ENCODE measurements at places on chromosomes 3 and 15. TPM values are rescaled to one million over a fixed set of nuclear protein-coding genes. Genes with fewer than 3 reads are reported as not detected.

DNA sequence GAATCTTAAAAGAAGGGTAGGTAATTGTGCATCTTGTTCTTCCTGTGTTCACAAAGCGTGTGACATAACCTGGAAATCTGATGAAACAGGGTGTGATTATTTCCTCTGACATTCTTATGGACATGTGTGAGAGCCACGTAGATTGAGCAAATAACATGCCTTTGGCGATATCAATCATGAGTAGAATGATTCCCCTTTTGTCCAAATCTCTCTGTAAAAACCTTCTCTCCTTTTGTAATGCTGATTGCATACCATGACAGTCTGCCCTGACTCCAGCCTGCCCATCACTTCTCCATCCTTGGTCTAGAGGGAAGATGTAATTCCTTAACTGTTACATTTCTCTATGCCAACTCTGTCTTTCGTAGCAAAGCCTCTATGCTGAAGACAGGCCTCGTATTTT is 115.0 kb downstream of the IL5RA start:
- DNase-seq: no peak

DNA sequence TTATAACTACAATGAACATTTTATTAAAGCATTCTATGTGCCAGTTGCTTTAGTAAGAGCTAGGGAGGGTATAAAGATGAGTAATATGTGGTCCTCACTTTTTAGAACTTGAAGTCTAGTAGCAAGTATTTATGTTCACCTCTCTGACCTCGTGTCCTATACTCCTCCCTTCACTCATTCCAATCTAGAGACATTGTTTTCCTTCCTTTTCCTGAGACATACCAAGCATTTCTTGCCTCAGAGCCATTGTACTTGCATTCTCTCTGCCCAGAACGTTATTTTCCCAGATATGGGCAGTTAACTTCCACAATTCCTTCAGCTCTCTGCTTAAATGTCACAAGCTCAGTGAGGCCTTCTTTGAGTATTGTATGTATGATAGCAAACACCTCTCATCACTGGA is 408.6 kb downstream of the PDCD6IP start:
- DNase-seq: peak; percentile 35

DNA sequence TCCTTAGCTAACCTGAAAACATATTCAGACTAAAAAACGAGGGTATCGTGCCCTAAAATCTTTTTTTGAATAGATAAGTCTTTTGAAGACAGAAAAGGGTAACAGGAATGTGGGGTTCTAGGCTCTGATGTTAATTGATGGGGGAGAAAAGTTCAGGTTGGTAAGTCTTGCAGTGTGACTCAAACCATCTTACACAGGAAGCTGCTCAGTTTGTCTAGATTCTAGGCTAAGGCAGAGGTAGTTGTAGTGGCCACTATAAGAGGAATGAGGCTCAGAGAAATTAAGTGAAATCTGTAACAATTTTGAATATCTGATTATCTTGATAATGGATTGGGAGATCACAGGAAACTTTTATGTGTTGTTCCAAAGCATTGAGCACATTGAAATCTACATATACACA is 267.9 kb downstream of the PDCD6IP start:
- DNase-seq: no peak

DNA sequence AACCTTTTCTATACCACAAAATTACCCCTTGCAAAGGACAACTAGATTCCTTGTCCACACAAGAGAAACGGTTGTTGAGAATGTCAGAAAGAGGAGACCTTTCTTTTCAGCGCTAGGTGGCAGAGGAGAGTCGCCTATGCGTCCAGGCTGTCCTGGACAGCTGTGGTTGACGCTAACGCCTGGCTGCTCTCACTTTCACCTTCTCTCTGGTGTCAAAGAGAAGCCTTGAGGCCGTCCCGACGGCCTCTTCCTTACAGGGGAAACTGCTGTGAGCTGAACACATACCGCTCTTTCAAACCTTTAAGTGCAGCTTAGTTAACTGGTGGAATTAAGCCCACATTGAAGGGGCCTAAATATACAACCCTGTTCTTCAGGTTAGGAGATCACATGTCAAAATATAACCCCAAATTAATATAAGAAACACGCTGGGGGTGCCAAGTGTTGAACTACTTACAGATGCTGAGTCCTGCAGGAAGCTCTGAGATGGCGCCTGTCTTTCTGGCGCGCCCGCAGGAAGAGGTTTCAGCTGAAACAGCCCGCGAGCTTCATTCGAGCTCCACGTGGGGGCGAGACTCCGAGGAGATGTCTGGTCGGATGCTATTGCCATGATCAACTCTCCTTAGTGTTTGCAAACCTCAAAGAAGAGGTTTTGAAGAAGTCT is 26.1 kb upstream of the KBTBD8 start:
- peak; percentile 81 for DNase-seq

DNA sequence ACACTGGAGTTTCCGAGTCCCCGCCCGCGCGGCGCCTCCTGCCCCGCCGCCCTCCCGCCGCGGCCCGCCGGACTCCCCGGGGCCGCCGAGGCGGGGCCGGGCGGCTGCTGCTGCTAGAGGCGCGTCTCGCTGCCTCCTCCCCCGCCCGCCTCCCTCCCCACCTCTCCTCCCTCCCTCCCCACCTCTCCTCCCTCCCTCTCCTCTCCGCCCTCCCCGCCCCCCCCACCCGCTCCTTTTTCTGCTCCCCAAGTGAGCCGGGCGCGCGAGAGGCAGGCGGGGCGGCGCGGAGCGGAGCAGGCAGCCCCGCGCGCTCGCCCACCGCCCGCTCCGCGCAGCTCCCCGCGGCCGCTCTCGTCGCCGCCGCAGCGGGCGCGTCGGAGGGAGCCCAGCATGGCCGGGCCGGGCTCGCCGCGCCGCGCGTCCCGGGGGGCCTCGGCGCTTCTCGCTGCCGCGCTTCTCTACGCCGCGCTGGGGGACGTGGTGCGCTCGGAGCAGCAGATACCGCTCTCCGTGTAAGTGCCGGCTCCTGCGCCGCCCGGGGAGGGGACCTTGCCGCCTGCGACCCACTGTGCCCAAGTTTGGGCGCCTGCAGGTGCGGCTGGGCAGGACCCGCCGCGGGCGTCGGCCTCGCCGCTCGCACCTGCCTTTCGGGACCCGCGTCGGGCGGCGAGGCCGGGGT is at the start of gene CACNA2D3:
Gene CACNA2D3 (plus strand): TSS at position 229 of the 679 bp plus-strand sequence.
- no peak for DNase-seq

GRCh38 chr3:130895690-130896488 is 2.0 kb downstream of the ATP2C1 start:
- no peak for DNase-seq

DNA sequence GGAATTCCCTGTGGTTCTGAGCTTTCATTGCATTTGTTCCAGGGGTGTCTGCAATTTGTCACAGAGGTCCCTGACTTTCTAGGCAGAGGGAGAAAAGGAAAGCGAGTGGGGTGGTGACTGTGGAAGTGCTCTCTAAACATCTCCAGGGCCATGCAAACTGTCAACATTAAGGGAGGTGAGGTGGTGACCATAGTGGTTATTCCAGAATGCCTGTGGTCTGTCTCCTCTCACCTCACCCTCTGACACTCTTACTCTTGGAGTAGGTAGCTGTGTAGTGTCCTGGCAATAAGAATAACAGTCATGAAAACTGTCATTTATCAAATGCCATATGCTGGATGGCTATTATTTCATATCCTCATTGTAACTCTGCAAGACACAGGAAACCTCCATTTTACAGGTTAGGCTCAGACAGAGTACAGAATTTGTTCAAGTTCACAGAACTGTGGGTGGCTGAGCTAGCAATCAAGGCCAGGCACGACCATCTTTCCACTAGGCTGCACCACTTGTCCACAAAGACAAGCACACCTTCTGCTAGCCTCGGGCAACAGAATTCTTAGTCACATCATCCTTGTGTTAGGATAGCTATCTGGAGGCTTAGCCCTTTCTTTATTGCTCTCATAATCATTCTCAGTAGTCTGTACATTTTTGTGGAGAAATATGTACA is 179.4 kb downstream of the CD47 start:
- DNase-seq: no peak

DNA sequence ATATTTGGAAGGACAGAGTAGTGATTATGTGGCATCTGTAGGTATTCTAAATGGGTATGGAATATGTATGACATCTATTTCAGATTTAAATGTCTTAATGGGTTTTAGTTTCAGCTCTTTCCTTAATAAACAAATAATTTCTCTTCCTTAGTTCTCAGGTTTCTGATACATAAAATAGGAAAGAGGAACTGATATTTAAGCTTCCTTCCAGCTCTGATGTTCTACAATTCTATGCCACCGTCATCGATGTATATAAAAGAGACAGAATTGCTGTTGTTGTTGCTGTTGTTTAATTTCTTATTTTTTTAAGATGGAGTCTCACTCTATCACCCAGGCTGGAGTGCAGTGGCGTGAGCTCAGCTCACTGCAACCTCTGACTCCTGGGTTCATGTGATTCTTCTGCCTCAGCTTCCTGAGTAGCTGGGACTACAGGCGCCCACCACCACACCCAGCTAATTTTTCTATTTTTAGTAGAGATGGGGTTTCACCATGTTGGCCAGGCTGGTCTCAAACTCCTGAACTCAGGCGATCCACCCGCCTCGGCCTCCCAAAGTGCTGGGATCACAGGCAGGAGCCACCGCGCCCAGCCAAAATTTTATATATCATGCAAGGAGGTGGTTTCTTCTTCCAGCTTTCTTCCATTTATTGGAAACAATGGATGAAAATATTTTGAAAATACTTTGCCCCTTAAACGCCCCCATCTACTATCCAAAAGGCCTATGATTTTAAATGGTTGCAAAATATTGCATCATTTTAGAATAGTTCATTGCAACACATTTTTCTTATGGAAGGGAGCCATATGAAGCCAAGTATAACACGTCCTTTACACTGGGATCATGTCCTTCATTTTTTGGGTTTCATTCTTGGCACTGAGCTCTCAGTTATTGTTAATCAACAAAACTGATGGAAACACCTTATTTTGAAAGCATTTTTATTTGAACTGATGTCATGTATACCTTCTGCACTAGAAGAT is 13.9 kb upstream of the C15orf61 start:
- peak; percentile 81 for DNase-seq

DNA sequence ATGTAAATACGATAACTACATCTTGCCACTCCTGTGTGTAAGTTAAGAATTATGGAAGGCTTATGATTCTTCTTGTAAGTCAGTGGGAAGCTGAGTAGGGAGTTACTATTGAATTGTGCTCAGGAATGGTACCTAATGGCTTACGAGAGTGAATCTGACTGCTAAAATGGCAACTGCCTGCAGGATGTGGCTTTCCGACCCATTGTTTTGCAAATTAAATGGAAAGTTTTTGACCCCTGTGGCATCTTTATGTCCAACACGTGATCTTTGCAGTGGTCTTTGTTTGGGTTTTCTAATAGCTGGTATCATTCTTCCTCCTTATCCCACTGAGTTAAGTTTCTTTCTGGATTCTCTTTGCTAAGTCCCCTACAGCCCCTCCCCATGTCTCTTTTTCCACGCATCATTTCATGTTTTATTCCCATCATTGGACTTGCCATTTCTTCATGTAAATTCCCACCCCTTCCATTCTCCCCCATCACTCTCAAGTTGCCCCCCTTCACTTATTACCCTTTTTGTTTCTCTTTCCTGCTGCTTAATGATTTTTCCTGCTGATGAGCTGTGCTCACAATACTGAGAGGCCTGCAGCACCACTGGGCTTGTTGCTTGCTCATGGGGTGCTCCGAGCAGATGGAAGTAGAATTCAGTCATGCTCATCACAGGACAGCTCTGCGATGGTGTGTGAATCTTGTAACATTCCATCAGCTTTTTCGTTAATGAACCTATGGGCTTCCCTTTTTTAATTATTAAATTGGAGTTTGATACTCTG is 428.2 kb upstream of the IL12A start:
- DNase-seq: no peak

- no peak for DNase-seq
Measured at GRCh38 chr3:186226482-186226881, 117.6 kb upstream of the ETV5 start.

DNA sequence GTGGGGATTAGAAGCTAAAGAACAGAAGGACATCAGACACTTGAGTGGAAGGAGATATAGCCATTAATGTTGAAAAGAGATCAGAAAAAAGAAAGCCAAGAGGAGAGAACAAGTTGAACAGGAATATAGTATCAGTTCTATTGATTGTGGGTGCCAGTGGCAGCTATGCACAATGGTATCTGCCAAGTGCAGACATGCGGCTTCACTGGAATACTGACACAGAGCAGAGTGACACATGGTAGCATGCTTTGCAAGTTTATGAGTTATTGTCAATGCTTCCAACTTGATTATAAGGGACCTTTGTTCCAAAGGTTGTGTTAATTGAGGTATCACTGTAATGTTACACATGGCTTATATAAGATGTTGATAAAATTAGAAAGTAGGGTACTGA is 42.0 kb upstream of the TP63 start:
- DNase-seq: no peak

DNA sequence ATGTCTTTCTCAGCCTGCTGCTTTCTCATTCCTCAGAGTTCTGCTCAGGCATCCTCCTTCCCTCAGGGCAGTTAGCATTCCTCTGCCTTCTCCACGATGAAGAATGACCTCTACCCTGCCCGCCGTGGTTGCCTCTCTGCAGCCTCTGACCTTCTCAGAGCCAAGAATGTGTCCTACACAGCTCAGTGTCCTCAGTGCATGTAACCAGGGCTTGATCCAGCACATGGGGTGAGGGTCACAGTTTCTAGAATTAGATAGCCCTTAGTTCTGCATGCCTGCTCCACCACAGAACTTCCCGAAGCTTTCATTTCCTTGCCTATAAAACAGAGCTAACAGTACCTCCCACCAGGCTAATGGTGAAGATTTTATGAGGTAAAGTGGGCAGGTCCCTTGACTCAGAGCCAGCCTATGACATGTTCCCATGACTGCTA is 182.1 kb downstream of the CLSTN2 start:
- no peak for DNase-seq

DNA sequence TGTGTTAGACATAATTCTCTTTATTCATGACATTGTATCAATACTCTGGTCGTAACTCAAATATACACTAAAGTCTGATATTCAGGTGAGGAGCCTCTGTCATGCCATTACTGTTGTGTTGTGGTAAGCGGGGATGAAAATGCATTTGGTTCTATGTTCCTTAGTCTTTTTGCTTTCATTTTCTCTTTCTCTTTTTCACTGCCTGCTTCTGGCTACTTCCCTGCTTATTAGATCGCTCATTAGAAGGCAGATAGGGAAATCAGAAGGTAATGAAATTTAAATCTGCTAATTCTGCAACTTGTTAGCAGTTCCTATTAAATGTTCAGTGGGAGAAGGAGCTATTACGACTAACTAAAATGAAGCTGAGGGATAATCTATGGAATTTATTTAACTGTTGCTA is 345.0 kb downstream of the GRM7 start:
- no peak for DNase-seq

The SLC22A13 gene
- 0.45 TPM for total RNA-seq

The KIF15 gene
- total RNA-seq: 17.1 TPM

The MEIS2 gene
- total RNA-seq: 84.0 TPM

The GOLGA8H gene
- 0.63 TPM for total RNA-seq

The LRRIQ4 gene
- 0.09 TPM for total RNA-seq
